T-helper 9 cell (primary cell): ENCODE measurements at places on chromosomes 1 and 21.

GRCh38 chr1:38026592-38027200 is 14.2 kb downstream of the UTP11 start:
- no peak for DNase-seq

DNA sequence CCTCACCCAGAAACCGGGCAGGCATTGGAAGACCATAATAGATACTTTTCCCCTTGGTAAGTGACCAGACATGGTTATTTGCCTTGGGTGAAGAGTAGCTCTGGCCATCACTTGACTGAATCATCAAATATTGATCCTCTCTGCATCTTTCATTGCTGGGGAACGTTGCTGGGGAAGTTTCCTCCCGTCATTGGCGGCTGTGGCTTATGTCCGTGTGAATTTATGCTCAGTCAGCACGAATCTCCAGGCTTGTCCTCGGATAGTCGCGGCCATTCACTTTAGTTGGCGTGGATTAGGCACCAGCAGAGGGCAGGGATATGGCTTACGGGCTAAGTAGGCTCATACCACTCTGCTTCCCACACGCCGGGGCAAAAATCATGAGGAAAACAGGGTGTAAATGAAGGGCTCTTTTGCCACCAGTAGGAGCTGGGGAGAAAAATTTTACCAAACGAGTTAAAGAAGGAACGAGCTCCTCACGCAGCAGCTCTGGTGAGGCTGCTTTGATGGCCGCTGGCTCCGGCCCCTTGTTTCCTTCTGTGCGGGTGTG is 473.4 kb downstream of the CAMTA1 start:
- DNase-seq: no peak

- DNase-seq: no peak
Observed at GRCh38 chr1:92441697-92442342, 44.9 kb downstream of the GFI1 start.

DNA sequence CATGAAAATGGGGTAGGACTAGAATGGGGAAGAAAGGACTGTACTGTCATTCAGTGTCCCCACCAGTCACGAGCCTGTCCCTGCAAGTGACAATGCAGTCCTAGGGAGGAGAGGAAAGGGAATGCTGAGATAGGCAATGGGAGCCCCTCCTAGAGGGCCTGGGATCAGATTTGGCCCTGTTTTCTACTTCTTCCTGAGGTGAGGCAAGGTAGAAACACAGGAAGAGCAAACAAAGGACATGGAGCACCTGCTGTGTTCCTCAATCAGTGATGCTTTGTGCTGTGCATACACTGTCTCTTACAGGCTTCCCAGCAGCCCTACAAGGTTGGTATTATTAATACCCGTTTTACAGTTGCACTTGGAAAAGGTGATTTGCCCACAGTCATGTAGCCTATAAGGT is 6.1 kb downstream of the FABP3 start:
- no peak for DNase-seq

- no peak for DNase-seq
Observed at GRCh38 chr1:7534061-7534825, 236.9 kb upstream of the VAMP3 start.

- DNase-seq: no peak
Observed at GRCh38 chr1:241841691-241842090, 6.3 kb upstream of the EXO1 start.
